ENCODE measurements at places on chromosomes 11 and 22. TPM values are rescaled to one million over a fixed set of nuclear protein-coding genes. Genes with fewer than 3 reads are reported as not detected.

Gene ZP1
- total RNA-seq, result not detected

Gene GAL3ST3
- total RNA-seq, result not detected

Gene CCDC87
- total RNA-seq, result 0.08 TPM

Gene APOBEC3B
- total RNA-seq, result 4.3 TPM

Gene SPDYC
- total RNA-seq, result not detected

All from SK-MEL-5 (cell line).